ENCODE measurements at places on chromosomes 3 and 15.
A peak's percentile ranks its signal among the peaks of the same experiment; 100 is the strongest.

- no peak for DNase-seq
Measured at GRCh38 chr15:100143378-100143777, 198.4 kb downstream of the ADAMTS17 start.

- no peak for DNase-seq
Measured at GRCh38 chr15:57152133-57152532, 224.2 kb upstream of the CGNL1 start.

DNA sequence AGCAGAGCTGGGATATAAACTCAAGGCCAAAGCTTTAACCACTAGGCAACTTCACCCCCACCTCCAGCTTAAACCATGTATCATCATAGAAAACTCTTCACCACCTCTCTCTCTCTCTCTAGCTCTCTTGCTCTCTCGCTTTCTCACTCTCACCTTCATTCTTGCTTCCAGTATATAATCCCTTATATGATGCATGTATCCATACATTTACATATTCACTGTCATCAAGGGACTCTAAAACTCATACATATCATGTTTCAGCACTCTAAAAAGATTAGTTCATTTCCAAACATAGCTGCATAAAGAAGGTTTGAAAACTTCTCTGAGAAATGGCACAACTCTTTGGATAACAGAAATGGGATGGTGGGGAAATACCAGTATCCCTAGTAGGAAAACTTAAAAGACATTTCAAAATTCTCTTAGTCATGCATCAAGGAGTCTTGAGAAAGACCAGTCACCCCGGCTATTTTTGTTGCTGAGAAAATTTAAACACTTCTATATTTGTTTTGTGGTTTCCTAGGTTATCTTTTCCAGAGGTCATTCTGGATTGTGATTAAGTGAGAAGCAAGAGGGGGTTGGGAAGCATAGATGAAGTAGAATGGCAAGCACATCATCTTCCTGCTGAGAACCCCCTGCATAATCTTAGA, 447.8 kb upstream of the THBS1 start:
- no peak for DNase-seq

GRCh38 chr3:16728770-16729745, 123.8 kb upstream of the DAZL start:
- no peak for DNase-seq

DNA sequence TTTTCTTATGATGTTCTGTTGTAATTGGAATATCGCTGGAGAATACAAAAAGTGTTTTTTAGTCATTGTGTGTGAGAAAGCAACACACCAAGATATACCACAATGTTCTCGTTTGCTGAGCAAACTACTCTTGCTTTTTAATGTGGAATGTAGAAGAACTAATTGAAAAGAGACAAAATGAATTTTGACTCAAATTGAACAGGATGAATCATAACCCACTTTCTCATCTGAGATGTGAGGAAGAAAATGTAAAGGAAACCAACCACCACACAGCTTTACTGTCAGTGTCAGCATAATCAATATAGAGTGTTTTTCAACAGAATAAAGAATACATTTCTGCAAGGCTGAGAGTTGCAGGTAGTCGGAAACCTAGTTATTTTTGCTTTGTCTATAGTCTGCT, 448.8 kb upstream of the TPRG1 start:
- no peak for DNase-seq

GRCh38 chr15:42065468-42065867, 28.9 kb downstream of the PLA2G4D start:
- DNase-seq = peak; percentile 6

DNA sequence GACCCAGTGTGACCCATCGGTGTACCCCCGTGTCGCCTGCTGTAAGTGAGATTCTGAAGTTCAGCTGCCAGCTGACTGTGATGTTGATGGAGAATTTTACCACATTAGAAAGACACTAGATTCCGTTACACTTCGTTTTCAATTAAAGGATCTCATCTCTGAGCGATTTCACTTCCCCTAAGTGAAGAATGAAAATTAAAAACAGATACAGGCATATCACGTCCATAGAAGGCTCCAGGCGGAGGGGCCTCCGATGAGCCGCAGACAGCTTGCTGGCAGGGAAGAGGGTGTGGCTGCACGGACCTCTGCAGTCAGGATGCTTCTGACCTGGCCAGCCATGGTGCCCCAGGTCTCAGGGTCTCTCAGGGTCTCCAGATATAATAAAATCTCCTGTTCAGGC, 6.6 kb upstream of the CPN2 start:
- DNase-seq = no peak

GRCh38 chr15:71278989-71279756, 163.9 kb downstream of the THSD4 start:
- no peak for DNase-seq

GRCh38 chr3:173789530-173790162, 392.1 kb downstream of the NLGN1 start:
- no peak for DNase-seq

DNA sequence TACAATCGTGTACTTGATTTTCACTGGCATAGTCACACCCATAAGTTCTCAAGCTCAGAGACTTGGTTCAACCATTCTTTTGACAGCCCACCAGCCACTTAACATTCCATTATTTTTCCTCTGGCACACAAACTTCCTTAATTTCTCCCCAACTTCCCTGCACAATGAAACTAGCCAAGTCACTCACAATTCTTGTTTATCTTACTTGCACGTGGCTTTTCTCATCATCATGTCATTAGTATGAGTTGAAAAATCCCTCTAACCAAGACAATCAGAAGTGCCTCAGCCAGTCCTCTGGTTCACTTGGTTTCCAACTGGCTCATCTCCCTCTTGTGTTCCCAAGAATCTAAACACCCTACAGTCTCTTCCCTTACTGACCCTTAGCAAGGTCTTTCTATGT, 110.5 kb upstream of the PTPRG start:
- no peak for DNase-seq

- DNase-seq = peak; percentile 43
Measured at GRCh38 chr3:193872265-193872753, 263.6 kb upstream of the HES1 start.

GRCh38 chr3:72185549-72186399, 400.8 kb upstream of the PROK2 start:
- DNase-seq = peak; percentile 62

GRCh38 chr15:56798639-56799038, 65.3 kb upstream of the ZNF280D start:
- DNase-seq = peak; percentile 45

GRCh38 chr3:123745184-123745855, 138.8 kb downstream of the MYLK start:
- DNase-seq = no peak

DNA sequence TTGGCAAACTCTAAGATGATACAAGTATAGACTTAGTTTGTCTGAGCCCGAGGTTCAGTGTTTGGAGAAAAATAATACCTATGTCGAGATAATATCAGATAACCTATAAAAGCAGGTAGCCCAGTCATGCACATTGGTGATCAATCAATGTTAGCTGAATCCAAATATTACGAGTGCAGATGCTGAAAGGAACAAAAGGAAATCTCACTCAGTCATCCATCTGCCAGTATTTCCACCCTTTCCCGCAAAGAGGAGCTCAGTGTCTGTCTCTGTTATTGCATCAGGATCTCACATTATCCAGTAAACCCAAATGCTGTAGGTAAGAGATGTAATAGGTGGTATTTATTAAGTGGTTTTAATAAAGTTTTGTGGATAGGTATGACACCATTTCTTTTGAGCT, 251.2 kb upstream of the CTDSPL start:
- DNase-seq = no peak

DNA sequence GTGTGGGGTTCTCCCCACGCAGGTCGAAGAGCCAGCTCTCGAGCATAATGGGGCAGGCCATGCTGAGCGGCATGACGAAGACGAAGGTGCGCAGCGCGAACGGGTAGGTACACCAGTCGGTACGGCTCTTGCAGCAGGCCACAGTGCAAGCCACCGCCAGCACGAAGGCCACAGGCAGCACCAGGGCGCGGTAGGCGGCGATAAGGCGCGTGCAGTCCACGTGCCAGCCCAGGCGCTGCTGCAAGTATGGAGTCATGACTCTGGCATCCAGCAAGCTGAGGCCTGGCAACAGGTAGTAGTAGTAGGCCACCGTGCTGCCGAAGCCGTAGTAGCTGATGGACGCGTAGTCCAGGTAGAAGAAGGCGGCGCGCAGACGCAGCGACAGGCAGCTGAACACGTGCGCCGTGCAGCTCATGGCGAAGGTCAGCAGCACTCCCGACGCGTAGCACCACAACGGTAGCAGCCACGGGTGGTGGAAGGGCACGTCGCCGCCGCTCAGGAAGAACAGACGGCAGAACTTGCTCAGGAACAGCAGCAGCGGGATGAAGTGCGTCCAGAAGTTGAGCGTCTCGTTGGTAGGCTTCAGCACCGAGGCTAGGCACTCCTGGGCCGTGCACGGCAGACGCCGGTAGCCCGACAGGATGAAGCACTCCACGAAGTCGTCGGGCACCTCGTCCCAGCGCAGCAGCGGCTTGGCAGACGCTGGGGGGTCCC, 797 bp downstream of the PAQR9 start:
- peak; percentile 35 for DNase-seq

DNA sequence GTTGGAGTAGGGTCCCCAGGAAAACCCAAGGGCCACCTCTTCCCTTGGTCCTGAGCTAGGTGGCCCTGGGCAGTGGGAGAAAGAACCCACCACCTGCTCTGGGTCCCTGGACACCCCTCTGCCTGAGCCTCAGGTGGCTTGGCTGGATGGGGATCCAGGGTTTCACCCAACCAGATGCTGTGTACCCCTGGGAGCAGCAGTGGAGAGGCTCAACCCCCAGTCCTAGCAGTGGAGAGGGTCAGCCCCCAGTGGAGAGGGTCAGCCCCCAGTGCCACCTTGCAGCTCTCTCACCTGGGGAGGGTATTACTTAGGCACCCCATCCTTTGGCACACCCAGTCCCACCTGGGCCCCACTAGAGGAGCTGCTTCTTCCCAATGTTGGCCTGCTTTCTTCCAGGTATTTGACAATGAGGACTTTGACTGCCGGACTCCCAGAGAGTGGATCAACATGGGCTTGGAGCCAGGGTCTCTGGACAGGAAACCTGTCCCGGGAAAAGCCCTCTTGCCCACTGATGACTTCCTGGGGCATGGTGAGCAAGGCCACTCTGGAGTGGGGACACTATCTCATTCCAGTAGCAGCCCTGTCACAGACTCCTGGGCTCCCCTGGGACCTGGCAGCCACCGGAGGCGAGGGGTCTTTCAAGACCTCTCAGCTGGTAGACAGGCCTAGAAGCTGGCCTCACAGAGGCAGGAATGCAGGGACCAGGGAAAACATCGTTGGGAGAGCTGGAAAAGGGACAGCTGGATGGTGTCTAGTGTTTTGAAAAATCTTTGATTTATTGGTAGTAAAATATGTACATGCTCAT, 11.6 kb downstream of the DNAH1 start:
- no peak for DNase-seq

- no peak for DNase-seq
Measured at GRCh38 chr15:69434238-69434637, 18.4 kb upstream of the RPLP1 start.

DNA sequence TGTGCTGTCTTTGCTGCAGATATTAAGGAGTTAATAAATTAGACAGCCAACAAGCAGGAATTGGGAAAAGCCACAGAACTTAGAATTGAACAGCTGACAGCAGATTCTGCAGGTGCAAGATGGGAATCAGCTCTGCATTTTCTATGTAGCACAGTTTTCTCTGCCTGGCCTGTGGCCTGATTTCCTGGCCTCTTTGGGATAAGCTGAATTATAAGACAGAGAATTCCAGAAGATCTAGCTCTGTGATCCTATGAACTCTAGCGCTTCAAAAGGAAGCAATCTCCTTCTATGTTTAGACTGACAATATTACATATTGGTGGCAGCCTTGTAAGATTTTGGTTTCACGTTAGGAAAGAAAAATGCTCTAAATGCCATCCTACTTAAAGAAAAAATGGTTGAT, 24.0 kb upstream of the SOX2 start:
- DNase-seq = no peak

DNA sequence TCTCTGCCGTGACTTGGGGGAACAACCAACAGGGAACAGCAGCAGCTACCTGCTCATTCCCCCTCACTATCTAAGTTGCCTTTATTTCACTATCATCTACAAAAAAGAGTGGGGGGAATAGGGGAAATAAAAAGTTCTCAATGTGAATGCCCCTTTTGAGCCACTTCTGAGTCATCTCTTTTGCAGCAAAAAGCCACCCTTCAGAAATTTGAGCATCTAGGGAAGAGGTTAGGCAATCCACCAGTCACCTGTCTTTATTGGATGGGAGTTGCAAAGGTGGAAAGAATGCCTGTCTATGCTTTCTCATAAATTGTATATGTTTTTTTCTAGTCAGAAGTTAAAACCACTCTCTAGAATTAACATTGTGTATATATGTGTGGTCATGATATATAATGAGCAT, 41.1 kb downstream of the GPD1L start:
- DNase-seq = no peak

DNA sequence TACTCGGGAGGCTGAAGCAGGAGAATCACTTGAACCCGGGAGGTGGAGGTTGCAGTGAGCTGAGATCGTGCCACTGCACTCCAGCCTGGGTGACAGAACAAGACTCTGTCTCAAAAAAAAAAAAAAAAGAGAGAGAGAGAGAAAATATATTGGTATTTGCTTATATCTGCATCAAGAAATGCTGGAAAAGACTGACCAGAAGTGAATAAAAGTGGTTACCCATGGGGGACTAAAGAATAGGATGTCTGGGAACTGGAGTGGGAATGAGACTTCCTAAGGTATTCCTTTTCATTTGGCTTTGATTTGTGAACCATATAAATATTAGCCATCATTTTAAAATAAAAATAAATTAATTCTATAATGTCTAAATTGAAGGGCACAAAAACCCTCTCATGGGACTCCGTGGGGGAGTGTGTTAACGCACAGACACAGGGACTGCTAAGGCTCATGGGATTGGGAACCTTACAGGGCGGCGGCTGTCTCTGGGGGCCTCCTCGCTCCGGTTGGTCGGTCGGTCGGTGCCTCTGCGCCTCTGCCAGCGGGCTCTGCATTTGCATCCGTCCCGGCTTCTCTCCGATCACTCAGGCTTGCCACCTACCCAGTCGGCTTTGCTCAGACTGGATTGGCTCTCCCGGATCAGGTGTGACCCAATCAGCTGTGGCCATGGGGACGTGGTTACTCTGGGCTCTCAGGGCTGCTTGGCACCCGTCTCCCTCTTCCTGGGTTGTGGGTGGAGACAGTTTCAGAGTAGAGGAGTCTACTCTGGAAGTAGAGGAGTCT, 12.7 kb upstream of the TSPAN3 start:
- DNase-seq = peak; percentile 67

GRCh38 chr3:127760361-127760760, 62.0 kb downstream of the MGLL start:
- no peak for DNase-seq

DNA sequence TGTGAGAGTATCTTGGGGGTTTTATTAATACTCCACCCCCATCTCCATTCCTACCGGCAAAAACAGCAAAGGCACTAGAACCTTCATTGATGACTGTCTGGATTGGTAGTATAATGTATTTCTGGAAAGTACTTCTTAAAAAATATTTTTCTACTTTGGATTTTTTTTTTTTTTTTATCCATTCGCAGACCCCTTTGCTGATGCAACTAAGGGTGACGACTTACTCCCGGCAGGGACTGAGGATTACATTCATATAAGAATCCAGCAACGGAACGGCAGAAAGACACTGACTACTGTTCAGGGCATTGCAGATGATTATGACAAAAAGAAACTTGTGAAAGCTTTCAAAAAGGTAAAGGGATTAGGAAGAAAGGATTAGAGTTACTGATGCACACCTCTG, 1.2 kb downstream of the EIF1B start:
- DNase-seq = no peak

All from activated T-cell treated with anti-CD3 and anti-CD28 coated beads, Interleukin-2, amount 50 U/mL, for 48 hours (primary cell).